NCI-H2029 (cell line): ENCODE measurements at places on chromosomes 3 and 15.

DNA sequence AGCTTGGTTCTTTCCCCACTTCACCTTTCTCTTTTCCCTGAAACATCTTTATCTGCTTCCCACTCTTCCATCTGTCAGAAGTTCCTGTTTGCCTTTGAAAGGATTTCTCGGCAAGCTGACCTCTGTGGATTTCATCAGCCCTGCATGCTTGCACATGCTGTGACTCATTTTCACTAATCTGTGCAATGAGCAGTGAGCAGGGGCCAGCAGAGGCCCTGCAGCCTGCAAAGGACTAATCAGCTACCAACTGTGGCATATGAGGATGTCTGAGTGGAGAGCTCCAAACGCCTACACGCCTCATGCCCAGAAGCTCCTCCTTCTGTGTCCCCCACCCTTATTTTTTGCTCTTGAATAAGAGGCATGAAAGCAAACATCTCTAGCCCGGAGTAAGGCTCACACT is 333.0 kb upstream of the SEMA6D start:
- no peak for DNase-seq

- DNase-seq = no peak
Measured at GRCh38 chr15:83914906-83915305, 261.0 kb downstream of the ADAMTSL3 start.

DNA sequence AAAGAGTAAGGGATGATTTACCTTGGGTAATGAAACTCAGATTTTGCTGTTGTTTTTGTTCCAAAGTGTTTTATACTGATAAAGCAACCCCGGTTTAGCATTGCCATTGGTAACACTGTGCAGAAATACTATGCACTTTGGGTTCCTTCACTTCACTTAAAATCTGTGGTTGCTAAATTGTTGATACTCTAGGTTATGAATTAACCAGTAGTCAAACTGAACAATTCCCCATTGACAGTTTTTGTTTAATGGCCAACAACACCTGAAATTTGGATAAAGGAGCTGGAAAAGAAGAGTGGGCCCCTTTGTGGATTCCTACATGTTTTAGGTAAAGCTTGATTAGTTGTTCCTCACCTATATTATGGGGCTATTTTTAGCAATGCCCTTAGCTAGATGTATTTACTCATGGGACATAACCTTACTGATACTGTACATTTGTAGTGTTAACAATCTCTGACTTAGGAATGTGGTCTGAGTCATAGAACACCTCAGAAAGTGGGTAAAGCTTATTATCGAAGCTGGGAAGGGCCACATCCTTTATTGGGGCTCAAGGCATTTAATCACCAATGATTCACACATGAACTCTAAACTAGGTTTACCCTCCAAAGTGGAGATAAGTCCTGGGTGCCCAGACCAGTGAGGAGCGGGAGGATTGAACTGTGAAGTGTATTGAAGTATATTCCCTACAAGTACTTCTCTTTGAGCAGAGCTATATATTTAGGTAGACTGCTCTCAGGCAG is 29.5 kb upstream of the THRB start:
- DNase-seq = no peak

DNA sequence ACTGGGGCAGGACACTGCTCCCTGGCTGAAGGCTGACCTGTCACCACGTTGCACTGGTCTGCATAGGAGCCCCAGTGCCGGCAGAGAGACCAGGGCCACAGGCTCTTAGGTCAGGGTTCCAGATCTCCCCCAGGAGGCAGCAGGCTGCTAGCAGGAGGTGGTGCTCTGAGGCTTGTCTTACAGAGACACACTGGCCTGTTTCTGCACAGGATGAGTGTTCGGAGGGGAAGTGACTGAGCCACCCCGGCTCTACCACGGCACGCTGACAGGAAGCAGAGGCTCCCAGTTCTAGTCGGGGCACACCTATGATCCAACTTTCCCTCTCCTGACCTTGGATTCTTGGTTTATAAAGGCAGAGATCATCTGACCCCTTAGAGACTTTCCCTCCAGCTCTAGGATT is 8.6 kb downstream of the FBXL22 start:
- no peak for DNase-seq

- no peak for DNase-seq
Measured at GRCh38 chr3:96959901-96960641, 145.7 kb downstream of the EPHA6 start.

- DNase-seq = no peak
Measured at GRCh38 chr3:137958636-137959035, 51.3 kb upstream of the CLDN18 start.

GRCh38 chr3:197024881-197025735 is 4.5 kb downstream of the MELTF start:
- no peak for DNase-seq
